Activated CD4-positive, CD25-positive, alpha-beta regulatory T cell treated with anti-CD3 and anti-CD28 coated beads, Interleukin-2, amount 50 U/mL, for 72 hours (primary cell): ENCODE measurements at places on chromosomes 13 and 19.

- no peak for DNase-seq
Measured at GRCh38 chr19:16702123-16702522, 17.5 kb upstream of the NWD1 start.

- DNase-seq, result no peak
Measured at GRCh38 chr13:28877408-28877807, 57.3 kb downstream of the MTUS2 start.

DNA sequence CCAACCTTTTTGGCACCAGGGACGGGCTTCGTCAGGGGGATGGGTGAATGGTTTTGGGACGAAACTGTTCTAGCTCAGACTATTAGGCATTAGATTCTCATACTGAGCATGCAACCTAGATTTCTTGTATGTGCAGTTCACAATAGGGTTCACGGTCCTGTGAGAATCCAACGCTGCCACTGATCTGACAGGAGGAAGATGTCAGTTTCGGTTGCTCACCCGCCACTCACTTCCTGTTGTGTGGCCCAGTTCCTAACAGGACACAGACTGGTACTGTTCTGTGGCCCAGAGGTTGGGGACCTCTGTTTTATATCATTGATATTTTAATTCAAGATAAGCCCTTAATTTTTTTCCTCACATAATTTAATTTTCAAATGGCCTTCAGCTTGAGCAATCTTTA, 26.7 kb upstream of the TDRD3 start:
- DNase-seq, result no peak

GRCh38 chr19:1690699-1691307, 38.4 kb upstream of the TCF3 start:
- DNase-seq, result peak; percentile 73

GRCh38 chr19:29520390-29520789, 5.4 kb upstream of the VSTM2B start:
- DNase-seq, result no peak

DNA sequence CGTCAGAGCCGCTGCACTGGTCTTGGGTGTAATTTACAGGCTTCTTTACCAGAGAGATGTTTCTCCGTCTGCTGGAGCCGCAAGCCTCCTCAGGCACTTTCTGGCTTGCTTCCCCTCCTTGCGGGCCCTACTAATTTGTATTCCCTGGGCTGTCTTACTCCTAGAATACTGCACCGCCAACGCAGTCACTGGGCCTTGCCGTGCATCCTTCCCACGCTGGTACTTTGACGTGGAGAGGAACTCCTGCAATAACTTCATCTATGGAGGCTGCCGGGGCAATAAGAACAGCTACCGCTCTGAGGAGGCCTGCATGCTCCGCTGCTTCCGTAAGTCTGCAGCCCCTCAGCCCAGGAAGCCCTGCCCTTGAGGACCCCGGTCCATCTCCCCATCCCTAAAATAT, 14.1 kb upstream of the C19orf33 start:
- DNase-seq, result no peak

- DNase-seq, result no peak
Measured at GRCh38 chr19:23402388-23402787, 7.1 kb upstream of the ZNF91 start.

- DNase-seq, result no peak
Measured at GRCh38 chr19:18321734-18322102, 1.2 kb downstream of the LSM4 start.

GRCh38 chr13:42653679-42654078, 79.7 kb downstream of the TNFSF11 start:
- no peak for DNase-seq

- no peak for DNase-seq
Measured at GRCh38 chr13:35159041-35159440, 217.0 kb downstream of the NBEA start.

- no peak for DNase-seq
Measured at GRCh38 chr19:925087-925525, 729 bp upstream of the ARID3A start.

GRCh38 chr13:50124536-50125303, 109.5 kb downstream of the KCNRG start:
- no peak for DNase-seq

GRCh38 chr13:58850161-58850560, 1218.6 kb downstream of the PCDH17 start:
- DNase-seq, result no peak

- DNase-seq, result no peak
Measured at GRCh38 chr13:35984776-35985453, 146.3 kb downstream of the DCLK1 start.

DNA sequence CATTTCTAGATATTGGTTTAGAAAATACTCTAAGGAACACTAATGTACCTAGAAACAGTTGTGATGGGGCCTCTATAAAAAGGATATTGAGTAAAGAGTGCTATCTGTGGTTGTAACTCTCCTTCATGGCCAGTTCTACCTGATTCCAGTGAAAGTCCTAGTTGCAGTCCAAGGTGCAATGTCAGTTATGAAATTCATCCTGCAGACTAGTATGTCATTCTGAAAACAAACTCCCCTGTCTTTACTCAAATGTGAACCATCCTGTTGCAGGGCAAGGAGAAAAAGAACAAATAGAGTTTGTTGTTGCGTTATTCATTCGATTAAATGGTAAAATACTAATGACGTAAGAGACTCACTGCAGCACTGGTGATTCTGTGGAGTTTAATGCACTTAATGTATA, 18.3 kb upstream of the N4BP2L1 start:
- DNase-seq, result no peak
